ENCODE measurements at places on chromosomes 7 and 10. TPM values are rescaled to one million over a fixed set of nuclear protein-coding genes. Genes with fewer than 3 reads are reported as not detected.

The MRLN gene
- not detected for total RNA-seq

The CALCR gene
- not detected for total RNA-seq

The CAMK2B gene
- total RNA-seq, result 0.40 TPM

The SMO gene
- total RNA-seq, result 0.70 TPM

The FAM131B gene
- 2.2 TPM for total RNA-seq

The OR13A1 gene
- total RNA-seq, result not detected

Measured in activated CD8-positive, alpha-beta memory T cell treated with anti-CD3 and anti-CD28 coated beads for 36 hours (primary cell).